ENCODE measurements at places on chromosomes 3 and 15.

DNA sequence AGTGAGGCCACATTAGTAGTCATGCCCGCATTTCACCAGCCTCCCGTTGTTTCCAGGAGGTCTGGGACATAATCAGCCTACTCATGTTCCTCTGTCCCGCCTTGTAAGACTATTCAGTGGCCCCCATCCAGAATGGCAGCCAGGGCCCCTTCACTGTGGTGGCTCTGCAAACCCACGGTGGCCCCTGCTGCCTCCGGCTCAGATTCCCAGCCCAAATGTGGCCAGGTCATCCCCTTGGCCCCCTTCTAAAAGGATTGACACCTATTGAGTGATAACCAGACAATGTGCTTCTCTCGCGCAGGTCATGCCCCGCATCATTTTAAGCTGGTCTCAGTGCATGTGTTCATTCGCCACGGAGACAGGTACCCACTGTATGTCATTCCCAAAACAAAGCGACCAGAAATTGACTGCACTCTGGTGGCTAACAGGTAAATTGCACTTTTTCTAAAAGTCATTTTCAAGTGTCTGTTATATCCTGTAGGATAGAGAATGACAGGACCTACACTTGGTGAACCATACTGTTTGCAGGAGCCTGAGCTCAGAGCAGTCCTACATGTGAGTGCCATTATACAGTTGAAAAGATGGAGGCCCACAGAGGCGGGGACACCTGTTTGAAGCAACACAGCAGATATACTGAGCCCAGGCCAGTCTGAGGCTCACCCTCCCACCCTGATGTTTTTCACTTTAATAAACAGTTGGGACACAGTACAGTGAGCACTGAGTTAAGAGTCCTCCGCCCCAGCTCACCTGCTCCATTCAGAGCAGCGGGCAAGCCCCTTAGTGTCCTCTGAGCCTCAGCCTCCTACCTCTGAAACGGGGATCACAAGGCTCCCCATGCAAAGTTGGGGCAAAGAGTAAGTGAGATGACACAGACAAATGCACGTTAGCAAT, 47.7 kb downstream of the PXYLP1 start:
- H3K36me3 ChIP-seq = peaks cover 29% of the 10 kb centered on the region
- no peak overlapping the region for H3K4me3 ChIP-seq
- H3K27ac ChIP-seq = no peak overlapping the region
- peaks cover 8% of the 10 kb centered on the region for H3K4me1 ChIP-seq

DNA sequence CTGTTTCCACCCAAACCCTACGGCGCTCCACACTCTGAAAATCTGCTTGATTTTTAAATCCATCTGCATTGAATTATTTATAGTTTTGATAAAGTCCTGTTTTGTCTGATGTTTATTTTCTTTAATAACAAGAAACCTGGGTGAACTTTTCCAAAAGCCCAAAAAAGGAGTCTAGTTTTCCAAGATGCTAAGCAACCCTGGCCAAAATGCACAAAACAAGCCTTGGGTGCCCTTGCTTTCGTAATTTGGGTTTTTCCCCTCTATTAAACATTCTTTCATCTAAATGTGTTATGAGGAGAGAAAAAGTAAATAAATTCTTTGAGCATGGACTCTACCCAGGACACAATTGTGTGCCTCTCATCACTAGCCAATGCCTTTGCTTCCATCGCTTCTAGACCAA, 468.9 kb downstream of the MCTP2 start:
- no peaks in the 10 kb centered on the region for H3K36me3 ChIP-seq
- no peak for DNase-seq
- H3K27ac ChIP-seq = no peak overlapping the region
- H3K4me1 ChIP-seq = no peaks in the 10 kb centered on the region
- no peak overlapping the region for H3K4me3 ChIP-seq

- no peak for DNase-seq
- H3K36me3 ChIP-seq = peaks cover 1% of the 10 kb centered on the region
- no peak overlapping the region for H3K27ac ChIP-seq
- no peak overlapping the region for H3K4me3 ChIP-seq
- H3K27me3 ChIP-seq = no peaks in the 10 kb centered on the region
- H3K4me1 ChIP-seq = peaks cover 7% of the 10 kb centered on the region
Measured at GRCh38 chr3:176293276-176293675, 904.0 kb downstream of the TBL1XR1 start.

DNA sequence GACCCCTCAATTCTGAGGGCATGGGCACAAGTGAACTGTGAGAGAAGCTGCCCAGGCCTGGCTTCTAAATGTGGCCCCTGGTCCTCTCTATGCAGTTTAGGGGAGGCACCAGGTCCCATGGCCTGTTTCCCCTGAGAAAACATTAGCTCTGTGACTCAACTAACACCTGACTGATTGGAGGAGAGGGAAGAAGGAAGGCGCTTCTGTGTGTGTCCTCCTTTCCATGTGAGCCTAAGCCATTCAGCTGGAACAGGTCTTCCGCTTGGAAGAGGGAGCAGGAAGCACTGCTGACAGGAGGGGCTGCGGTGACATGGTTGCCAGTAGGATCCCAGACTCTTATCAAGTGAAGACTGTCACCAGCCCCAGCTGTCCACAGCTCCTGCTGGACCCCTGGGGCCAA, 79.5 kb downstream of the MYLK start:
- no peak for DNase-seq
- H3K27ac ChIP-seq = no peak overlapping the region

DNA sequence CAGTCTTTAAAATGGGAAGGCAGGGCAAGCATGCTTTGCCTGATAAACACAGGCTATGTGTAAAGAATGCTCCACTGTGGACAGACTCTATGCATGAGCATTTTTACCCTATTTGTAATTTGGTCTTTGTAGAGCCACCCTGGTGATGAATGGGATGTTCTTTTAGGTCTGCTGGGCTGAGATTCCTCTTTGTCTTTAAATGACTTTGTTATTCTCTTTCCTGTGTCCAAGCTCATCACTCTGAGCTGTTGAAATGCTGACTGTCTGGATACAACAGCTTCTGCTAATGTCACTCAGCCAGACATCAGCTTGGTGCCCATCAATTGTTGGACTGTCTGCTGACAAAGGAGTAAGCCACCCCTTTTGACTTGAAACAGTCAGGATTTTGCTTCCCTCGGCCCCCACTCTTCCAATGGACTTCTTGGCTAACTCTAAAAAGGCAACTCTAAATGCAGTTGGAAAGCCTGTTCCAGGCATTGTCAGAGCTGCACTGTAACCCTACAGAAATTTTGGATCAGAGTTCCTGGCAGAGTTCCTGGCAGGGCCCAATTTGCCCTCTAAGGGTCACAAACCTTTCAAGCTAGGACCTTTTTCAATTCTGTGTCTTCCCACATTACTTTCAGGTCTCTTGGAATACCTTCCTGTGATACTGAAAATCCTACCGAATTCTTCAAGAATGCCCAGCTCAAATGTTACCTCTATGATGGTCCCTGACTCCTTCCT, 40.5 kb upstream of the EIF1B start:
- H3K27me3 ChIP-seq = peaks cover 84% of the 10 kb centered on the region
- DNase-seq = no peak
- H3K4me1 ChIP-seq = no peaks in the 10 kb centered on the region
- no peak overlapping the region for H3K4me3 ChIP-seq
- H3K27ac ChIP-seq = no peak overlapping the region

- peaks cover 2% of the 10 kb centered on the region for H3K4me1 ChIP-seq
- H3K27ac ChIP-seq = no peak overlapping the region
- peaks cover 16% of the 10 kb centered on the region for H3K27me3 ChIP-seq
- DNase-seq = no peak
Measured at GRCh38 chr3:74067296-74067695, 442.6 kb upstream of the PDZRN3 start.

Measured in mesothelial cell of epicardium (in vitro differentiated cells).